KBM-7 (cell line): ENCODE measurements at places on chromosomes 3 and 15.

DNA sequence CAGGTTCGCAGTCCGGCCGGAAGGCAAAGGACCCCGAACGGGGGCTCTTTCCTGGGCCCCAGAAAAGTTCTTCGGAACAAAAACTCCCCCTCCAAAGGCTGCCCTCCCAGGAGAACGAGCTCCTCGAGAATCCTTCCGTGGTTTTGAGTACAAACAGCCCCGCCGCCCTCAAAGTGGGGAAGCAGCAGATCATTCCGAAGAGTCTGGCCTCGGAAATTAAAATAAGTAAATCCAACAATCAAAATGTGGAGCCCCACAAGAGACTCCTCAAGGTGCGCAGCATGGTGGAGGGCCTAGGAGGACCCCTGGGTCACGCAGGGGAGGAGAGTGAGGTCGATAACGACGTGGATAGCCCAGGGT, 1.3 kb downstream of the ARHGEF26 start:
- DNase-seq: no peak

DNA sequence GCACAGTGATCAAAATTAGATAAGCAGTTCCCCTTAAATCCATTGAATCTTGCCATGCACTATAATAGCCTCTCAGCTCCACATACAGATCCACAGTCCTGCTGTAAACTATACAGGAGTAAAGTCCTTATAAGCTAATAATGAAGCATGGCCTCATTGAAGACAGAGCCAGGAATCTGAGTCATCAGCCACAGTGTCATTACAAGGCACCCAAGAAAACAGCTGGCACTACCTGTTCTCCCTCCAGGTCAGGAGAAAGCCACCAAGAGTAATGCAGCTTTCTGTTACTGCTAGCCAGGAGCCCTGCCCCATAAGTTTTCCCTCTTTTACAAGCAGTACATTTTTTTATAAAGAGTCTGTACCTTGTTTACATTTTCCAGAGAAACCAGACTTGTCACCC, 27.3 kb downstream of the WDR49 start:
- no peak for DNase-seq

- no peak for DNase-seq
Measured at GRCh38 chr3:165984589-165984988, 147.4 kb upstream of the BCHE start.

DNA sequence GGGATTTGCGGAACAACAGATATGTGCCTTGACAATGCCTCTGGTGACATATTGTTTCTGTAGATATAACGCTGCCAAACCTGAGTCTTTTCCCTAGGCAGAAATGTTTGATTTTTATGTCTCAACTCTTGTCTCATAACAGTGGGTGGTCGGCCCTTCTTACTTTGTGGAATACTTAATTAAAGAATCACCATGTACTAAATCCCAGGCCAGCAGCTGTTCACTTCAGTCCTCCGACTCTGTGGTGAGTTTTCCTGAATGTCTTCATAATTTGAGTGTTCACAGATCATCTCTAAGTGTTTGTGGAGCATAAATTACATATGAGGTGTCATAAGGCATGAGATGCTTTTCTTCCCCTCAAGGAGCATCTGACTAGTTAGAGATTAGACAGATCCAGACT, 5.9 kb downstream of the FETUB start:
- no peak for DNase-seq

- no peak for DNase-seq
Measured at GRCh38 chr15:50345298-50345697, 9.7 kb downstream of the GABPB1 start.

GRCh38 chr15:27675571-27675970, 423.5 kb downstream of the OCA2 start:
- DNase-seq: no peak

DNA sequence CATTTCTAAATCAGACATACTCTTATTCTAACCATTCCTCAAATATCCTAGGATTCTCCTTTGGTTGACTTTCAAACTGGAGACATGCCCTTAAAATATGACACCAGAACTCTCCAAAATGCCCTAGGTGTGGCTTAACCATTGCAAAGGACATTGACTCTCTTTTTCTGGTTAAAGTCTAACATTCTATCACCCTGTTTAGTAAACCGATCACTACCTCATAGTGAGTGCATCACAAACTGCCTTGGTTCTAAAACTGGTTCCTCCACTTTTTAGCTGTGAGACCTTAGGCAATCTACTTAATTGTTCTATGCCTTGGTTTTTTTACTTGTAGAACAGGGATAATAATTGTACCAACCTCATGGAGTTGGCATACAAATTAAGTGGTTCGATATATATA, 224.3 kb downstream of the CDIN1 start:
- no peak for DNase-seq

DNA sequence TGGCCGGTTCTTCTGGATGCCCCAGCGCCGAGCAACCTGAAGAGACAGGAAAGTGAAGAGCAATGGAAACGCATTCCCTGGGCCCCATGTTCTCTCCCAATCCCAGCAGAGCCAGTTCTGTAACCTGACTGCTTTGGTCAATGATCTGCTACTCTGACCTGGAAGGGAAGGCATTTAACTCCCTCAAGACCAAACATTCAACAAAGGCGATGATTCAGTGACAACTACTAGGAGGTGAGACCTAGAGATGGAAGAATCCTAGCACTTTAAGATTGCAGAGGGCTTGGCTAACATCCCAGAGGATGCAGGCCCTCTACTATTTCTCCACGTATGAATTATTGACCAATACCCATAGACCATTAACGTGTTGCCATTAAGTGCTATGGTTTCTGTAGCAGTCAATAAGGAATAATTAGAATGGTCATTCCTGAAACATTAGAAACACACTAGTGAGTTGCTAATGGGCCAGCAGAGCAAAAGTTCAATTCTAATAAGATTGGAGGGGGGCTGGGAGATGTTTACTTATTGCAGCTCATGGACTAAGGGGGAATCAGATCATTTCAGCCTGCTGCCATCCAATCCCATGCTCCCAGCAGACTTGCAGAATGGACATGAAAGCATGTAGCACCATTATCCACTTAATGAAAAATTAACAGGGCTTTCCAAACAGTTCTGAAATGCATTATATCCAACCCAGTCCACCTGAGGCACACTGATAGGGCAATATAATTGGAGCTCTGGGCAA, 56.6 kb downstream of the ETV5 start:
- DNase-seq: no peak

- DNase-seq: no peak
Measured at GRCh38 chr3:46702246-46703012, 1.2 kb downstream of the TMIE start.

DNA sequence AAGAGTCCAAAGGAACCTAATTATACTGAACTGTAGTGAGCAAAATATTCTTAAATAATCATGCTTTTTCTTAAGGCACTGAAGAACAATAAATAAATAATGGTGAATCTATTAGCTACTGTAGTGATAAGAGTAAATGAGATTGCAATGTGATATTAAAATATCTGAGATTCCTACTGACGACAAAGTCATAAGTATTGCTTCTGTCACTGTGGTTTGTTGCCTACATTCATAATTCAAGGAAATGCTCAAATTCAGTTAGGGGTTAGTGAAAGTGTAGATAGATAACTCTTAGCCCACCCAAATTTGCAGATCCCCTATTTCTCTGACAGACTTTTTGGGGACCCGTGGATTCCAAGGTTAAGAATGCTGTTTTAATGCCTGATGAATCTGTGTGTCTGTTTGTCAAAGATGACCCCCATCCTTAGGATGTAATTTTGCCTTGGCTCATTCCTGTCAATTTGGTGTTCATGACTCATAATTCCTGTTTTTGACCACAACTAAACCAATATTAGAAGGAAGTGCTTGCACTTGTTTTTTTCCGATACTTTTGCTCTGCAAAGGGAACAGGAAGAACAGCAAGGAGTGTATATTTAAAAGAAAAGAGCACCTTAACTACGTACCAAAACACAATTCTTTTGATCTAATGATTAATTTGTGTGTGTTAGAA, 86.7 kb downstream of the MAGI1 start:
- DNase-seq: peak; percentile 55

- peak; percentile 65 for DNase-seq
Measured at GRCh38 chr3:42190701-42191442, 75.1 kb downstream of the CCK start.

DNA sequence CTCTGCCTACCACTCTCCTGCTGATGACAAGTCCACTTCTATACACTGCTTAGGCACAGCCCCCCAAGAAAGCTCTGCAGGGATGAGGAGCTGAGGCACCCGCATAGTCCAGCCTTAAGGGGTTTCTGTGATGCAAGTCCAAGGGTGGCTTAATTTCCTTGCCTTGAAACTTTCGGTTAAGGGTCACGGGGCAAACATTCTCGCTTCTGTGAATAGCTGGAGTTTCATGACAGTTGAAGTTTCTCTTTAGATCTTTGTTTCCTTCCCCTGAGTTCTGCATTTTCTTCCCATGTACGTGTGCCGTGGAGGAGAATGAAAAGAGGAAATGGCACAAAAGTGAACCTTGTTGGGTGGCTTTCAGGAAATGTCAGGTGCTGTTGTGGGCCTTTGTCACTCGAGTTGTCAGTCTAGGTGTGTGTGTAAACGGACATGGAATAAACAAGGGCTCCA, 7.0 kb downstream of the GPR160 start:
- DNase-seq: peak; percentile 77

DNA sequence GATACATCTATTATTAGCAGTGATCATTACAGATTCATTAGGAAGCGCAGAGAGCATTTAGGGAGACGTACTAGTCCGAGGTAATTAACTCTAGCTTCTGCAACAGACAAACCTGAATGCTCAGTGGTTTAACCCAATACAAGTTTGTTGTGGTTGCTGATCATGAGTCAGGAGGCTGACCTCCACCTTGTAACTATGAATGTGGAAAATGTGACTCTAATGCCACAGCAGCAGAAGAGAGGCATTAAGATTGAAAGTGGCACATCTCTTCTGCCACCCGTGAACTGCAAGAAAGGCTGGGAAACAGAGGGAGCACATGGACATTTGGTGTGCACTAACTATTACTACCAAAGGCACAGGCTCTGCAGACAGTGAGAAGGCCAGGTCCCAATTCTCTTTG, 71.2 kb upstream of the C3orf80 start:
- DNase-seq: no peak

- DNase-seq: no peak
Measured at GRCh38 chr3:150223558-150223957, 184.5 kb upstream of the TSC22D2 start.

GRCh38 chr15:59280855-59281254, 74.2 kb downstream of the LDHAL6B start:
- no peak for DNase-seq

DNA sequence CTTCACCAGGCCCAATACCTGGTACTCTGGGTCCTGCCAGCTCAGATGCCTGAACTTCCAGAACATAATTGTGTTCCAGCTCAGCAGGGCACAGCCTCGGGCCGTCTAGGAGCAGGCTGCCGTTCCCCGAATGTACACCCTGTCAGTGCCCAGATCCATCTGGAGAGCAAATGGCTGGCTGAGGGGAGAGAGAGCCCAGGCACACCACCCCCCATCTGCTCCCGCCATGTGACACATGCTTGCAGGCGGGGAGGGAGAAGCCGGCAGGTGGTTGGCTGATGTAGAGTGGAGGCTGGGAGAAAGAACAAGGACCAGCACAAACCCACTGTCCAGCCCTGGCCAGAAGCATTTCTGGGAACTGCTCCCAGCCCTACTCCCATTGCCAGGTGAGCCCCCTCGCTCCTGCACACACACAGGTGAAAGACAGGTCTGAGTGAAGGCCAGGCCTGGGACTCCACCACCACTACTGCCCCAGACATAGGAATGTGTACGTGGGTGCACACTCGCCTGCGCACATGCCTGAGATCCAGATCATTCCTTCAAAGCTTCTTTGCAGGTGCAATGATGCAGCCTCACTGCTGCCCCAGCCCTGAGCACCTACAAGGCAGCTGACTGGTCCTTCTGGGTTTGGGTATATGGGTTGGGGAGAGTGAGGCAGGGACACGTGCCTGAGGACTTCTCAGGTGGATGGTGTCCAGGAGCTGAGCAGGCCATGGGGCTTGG, 53.5 kb downstream of the SEMA5B start:
- no peak for DNase-seq

- DNase-seq: no peak
Measured at GRCh38 chr15:87267798-87268197, 988.7 kb downstream of the NTRK3 start.

DNA sequence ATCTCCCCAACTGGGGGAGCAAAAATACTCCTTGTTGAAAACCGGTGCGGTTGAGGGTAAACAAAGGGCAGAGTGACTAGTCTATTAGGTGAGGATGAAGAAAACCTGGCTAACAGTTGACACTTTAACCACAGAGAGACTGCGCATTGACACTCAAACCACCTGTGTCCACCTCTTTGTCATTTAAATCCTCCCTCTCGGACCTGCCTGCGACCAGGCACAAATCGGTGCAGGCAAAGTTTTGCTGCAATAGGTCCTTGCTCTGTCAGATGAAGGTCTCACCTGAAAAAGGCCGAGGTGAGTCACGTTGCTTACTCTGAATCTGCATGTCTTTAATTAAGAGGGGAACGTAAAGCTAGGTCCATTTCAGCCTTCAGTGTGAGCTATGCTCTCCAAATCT, 494.1 kb upstream of the DPPA4 start:
- DNase-seq: no peak

DNA sequence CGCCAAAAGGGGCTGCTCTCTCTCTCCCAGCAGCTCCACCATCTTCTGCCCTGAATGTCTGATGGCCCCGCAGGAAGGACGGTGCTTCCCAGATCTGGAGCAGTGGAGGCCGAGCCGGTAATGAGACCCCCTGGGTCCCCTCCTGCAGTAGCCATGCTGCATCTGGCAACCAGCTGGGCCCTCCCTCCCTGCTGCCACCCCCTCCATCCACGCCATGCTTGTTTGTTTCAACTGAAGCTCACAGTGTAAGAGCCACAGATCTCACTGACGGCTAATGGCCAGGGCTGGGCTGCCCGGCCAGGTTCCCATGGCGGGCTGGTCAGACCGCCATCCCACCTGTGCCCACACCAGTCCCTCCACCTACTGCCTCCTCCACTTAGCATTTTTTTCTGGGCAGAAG, 260.8 kb downstream of the UACA start:
- no peak for DNase-seq

GRCh38 chr15:44782516-44782915, 46.2 kb downstream of the TRIM69 start:
- no peak for DNase-seq
